Type B pancreatic cell (in vitro differentiated cells): ENCODE measurements at places on chromosomes 12 and 14.

DNA sequence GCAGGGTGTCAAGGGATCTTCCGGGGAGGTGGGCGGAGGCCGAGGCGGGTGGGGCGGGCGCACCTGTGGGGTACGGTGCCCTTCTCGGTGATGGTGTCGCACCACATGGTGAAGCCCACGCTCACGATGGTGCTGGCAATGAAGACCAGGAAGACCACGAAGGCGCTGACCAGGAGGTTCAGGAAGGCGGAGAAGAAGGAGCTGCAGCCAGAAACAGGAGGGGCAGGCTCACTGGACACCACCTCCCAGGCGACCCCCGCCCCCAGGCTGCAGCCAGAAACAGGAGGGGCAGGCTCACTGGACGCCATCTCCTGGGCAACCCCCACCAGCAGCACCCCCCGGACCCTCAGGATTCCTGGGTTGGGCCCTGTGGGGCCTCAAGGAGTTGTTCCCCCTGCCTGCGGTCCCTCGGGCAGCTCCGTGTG is 7.6 kb downstream of the TMEM179 start:
- DNase-seq, result no peak

DNA sequence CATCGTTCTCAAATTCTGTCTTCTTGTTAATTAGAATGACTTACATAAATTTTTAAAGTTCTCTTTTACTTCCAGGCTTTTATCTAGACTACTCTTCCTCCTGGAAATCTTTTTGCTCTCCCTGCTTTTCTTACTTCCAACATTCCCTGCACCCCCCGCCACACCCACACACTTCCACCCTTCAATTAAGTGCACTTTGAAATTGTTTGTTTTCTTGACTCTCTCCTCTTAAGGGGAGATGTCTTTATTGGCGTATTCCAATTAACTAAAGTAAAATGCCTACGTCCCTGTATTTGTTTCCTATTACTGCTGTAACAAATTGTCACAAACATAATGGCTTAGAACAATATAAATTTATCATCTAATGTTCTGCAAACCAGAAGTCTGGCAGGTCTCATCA is 125.2 kb upstream of the KRR1 start:
- no peak for DNase-seq

DNA sequence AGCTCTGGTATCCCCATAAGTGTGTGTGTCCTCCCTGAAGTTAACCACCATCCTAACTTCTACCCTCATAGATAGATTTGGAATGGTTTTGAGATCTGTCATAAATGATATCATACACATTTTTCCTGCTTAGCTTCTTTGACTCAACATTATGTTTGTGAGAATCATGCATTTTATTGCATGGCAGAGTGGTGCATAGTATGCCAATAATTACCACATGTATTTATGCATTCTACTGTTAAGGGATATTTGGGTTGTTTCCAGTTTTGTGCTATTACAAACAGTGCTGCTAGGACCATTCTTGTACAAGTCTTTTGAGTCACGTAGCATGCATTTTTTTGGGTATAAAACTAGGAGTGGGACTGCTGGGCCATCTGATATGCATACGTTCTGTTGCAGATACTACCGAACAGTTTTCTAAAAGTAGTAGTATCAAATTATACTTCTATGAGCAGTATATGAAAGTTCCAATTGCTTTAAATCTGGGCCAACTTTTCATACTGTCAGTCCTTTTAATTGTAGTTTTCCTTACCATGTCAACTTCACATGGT is 13.4 kb downstream of the GRIP1 start:
- no peak for DNase-seq

DNA sequence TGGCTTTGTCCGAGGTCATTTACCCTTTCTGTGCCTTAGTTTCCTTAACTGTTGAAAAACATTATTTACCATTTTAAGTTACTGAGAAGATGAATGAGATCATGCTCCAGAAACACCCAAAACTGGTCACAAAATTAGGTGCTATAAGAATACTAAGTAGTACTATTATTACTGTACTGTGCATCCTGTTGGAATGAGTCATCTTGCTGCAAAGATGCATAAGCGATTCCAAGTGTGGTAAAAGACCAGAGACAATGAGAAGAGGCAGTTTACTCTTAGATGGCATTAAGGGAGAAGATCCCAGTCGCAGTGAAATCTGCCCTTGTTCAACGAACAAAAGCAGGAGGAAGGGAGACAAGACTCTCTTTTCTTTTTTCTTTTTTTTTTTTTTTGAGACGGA is 4.2 kb upstream of the PLEKHA5 start:
- DNase-seq, result no peak

DNA sequence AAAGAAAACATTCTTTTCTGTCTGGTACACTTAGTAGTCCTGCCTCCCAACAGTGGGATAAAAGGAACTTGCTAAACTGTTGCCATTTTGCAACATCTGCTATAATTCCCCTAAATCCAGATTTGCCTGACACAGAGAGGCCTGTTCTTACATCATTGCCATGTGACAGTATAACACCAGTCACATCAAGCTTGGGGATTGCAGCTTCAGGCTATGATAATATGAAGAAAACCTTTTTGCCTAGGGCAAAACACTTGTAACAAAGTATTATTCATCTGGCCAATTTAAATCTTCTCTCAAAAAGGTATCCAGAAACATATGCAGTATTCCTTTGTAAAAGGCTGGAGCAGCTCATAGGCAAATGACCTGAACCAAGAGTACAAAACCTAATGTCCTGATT is 80.9 kb upstream of the OTX2 start:
- no peak for DNase-seq

GRCh38 chr12:41556176-41556575 is 368.1 kb downstream of the PDZRN4 start:
- no peak for DNase-seq

DNA sequence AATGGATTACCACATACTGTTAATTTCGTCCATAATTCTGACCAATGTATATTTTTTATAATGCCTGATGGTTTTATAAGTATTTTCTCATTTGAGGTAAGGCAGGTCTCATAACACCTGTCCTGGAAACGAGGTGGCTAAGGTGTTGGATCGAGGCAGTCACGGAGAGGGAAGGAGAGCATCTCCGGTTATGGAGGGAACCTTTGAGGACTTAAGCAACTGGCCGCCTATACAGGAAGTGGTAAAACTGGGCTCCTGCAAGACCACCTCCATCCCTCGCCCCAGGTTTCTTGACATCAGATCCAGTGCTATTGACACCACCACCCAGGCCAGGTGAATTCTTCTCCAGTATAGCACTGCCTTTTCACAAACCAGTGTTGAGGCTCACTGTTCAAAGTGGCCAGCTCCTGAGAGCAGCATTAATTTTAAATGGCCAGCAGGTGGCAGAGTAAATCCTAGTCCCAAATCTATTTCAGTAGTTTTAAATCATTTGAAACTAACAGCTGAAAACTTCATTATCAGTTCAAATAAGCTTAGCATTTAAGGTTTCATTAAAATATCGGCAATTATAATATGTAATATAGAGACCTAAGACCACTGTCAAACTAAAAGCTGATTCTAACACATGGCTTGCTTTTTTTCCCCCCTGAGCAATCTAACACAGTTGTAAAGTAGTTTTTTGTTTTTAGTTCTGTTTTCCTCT is 100.8 kb downstream of the PPM1A start:
- no peak for DNase-seq

DNA sequence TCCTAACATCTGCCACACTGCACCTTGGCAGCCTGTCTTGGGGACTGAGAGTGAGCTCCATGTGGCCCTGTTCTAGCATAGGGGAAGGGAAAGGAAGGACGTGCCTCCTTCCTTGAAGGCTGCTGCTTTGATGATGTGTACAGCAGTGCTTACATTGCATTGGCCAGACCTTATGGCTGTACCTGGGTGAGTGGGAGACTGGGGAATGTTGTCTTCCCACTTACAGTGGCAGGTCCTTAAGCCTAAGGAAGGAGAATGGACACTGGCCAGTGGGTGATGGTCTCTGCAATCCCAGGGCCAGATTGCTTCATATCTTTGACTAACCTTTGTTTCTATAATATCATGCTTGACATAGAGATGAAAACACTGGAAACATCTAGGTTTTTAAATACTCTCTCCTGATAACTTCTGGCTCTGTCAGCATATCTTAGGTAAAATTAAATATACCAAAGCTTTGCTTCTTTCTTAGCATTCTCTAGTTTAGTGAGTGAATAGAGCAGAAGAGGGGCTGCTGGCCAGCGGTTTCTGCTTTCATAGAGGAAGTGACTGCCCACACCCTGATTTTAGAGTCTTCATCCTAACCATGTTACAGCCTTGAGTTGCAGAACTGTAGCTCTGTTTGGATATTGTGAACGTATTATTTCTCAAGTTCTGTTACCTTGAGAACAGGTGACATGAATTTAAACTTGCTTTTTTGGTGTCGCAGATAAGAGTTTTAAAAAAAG is 27.2 kb downstream of the KLC1 start:
- DNase-seq, result no peak

GRCh38 chr12:1657688-1658087 is 28.7 kb downstream of the WNT5B start:
- DNase-seq, result no peak

DNA sequence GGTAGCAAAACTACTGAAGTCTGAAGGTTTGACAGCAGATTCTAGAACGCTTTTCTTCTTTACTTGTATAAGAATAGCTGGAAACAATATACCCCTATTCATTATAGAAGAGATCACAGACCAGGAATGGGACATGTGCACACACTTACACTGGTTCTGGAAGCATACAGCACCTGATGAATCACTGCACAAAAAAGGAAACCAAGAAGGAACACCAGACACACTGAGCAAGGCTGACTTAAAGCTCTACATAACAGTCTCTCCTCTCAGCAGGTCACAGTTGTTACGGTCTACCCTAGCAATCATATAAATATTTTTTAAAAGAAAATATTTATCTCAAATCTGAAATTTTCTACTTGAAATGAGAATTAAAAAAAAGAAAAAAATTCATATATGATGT is 13.5 kb downstream of the ATP2B1 start:
- DNase-seq, result no peak

GRCh38 chr14:93702946-93703345 is 85.3 kb downstream of the PRIMA1 start:
- no peak for DNase-seq

- DNase-seq, result no peak
These were observed 14.0 kb downstream of the ABCB9 start for GRCh38 chr12:122951979-122952892.

DNA sequence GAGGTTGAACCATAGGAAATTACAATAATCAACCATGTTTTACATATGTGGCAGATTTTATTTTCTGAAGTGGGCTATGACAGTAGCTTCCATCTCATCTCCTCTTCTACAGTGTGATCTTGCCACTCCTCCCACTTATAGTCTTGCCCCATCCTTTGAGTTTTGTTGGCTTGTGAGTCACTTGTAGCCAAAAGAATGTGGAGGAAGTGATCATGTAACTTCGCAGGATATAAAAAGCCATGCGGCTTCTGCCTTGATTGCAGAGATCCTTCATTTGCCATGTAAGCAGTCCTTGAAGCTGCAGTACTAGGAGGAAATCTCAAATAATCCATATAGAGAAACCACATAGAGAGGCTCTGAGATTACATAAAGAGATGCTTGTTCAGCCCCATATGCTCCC is 13.7 kb upstream of the ZNF84 start:
- no peak for DNase-seq

DNA sequence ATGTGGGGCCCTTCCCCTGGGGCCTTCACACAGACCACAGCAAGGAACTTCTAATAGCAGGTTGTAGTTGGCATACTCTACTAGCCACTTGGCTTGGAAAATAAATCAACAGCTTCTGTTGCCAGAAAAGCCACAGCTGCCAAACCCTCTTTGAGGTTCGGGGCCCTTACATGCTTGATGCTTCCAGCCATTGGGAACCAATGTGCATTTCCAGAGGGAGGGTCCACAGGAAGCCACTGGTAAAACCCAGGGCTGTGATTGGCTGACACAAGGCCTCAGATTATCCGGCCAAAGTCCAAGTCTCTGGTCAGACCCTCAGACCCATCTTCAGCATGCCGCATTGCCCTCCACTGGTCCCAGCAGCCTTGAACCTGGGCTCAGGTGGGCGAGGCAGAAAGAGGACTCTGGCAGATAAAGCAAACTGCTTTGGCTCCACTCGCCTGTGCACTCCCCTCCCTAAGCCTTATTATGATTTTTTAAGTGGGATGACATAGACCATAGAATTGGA is 214.4 kb downstream of the BCL11B start:
- DNase-seq, result no peak

- DNase-seq, result no peak
These were observed 28.7 kb downstream of the TSPAN9 start for GRCh38 chr12:3105690-3106479.

GRCh38 chr12:62446754-62447452 is 19.7 kb upstream of the MON2 start:
- no peak for DNase-seq

DNA sequence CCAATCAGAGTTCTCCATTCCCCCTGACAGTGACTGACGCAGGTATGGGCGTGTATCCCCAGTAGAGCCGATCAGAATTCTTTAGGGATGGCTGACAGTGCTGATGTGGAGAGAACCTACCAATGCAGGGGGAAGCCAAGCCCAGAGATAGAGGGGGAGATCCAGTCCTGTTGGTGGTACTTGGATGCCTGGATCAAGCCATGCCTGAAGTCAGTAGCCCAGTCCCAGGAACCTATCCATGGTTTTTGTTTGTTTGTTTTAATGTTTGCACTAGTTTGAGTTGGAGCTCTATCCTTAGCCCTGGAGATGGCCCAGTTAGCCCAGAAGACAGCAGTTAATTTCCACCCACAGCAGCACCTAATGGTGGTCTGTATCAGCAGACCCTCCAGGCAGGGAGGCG is 40.2 kb downstream of the FOXN4 start:
- no peak for DNase-seq

- DNase-seq, result no peak
These were observed 110.1 kb downstream of the SAMD4A start for GRCh38 chr14:54676812-54677708.

GRCh38 chr12:83408851-83409250 is 722.1 kb downstream of the TMTC2 start:
- no peak for DNase-seq

- no peak for DNase-seq
These were observed 3.5 kb downstream of the FMNL3 start for GRCh38 chr12:49703647-49704137.

GRCh38 chr12:93103154-93103553 is 174.1 kb upstream of the EEA1 start:
- DNase-seq, result no peak

DNA sequence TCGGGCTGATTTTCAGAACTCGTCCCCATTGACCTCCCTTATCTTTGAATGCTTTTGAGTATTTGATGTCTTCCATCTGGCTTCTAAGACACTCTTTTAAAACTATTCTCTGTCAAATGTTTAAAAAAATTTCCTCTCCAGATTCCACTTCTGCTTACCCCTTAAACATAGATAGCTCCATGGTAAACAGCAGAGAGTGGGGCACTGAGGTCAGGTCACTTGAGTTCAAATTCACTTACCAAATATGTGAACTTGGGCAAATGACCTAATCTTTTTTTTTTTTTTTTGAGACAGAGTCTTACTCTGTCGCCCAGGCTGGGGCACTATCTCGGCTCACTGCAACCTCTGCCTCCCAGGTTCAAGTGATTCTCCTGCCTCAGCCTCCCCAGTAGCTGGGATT is 126.8 kb upstream of the CPSF6 start:
- no peak for DNase-seq
